Type B pancreatic cell (in vitro differentiated cells): ENCODE measurements at places on chromosomes 3 and 15. TPM values are rescaled to one million over a fixed set of nuclear protein-coding genes. Genes with fewer than 3 reads are reported as not detected.

Gene IMPG2
- 0.43 and 0.53 TPM in 2 replicates for total RNA-seq

GRCh38 chr15:39948817-39949216 is 14.9 kb downstream of the EIF2AK4 start:
- no peak for DNase-seq
- H3K4me3 ChIP-seq, result no peak overlapping the region
- no peaks in the 10 kb centered on the region for H3K27me3 ChIP-seq
- peaks cover 11% of the 10 kb centered on the region for H3K4me1 ChIP-seq

DNA sequence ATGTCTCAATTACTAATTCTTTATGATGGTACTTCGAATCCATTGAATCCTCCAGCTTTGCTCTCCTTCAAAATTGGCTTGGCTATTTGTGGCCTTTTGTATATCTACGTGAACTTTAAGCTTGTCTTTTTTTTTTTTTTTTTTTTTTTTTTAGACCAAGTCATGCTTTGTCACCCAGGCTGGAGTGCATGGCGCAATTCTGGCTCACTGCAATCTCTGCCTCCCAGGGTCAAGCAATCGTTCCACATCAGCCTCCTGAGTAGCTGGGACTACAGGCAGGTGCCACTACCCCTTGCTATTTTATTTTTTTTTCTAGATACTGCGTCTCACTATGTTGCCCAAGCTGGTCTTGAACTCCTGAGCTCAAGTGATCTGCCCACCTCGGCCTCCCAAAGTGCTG is 7.7 kb upstream of the DIPK2A start:
- H3K36me3 ChIP-seq, result no peaks in the 10 kb centered on the region
- no peaks in the 10 kb centered on the region for H3K4me1 ChIP-seq
- no peak overlapping the region for H3K4me3 ChIP-seq
- no peak for DNase-seq
- H3K27ac ChIP-seq, result no peak overlapping the region

- H3K27me3 ChIP-seq, result peaks cover 19% of the 10 kb centered on the region
- H3K4me1 ChIP-seq, result peaks cover 21% of the 10 kb centered on the region
- H3K27ac ChIP-seq, result no peak overlapping the region
- DNase-seq, result no peak
- H3K4me3 ChIP-seq, result no peak overlapping the region
- H3K36me3 ChIP-seq, result no peaks in the 10 kb centered on the region
These were observed 105.7 kb downstream of the LRTM1 start for GRCh38 chr3:54822206-54822605.

Gene LIPH
- 5.3 and 8.4 TPM in 2 replicates for total RNA-seq

Gene TMEM42
- 10.3 and 16.1 TPM in 2 replicates for total RNA-seq

Gene ACOX2
- 5.6 and 6.9 TPM in 2 replicates for total RNA-seq

DNA sequence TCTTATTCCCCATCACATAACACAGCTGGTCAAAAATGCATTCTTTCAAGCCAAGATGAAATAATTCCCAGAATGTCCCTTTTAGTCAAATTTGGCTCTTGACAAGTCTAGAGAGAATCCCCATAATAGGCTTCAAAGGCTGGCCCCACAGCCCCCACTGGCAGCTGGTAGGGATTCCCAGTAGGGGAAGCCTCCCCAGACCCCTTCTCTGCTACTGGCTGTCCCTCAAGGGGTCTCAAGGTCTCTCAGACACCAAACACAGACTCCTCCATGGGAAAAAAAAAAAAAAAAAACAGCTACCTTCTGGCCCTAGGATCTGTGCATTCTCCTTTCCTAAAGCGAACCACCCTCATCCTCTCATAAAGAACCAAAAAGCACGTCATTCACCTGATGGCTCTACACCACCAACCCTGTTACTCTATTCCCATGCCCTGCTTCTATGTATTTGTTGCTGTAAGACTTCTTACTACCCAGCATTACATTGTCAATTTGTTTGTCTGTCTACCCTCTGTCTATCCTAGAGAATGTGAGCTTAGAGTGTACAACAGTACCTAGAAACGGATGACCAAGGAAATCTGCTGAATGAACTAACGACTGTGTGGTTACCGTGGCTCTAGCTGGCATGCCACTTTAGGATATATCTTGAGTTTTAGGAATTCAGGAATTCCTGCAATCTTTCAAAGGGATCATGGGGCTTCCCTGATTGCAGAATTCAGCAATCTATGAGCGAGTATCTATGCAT is 164.1 kb upstream of the NSMCE3 start:
- no peaks in the 10 kb centered on the region for H3K36me3 ChIP-seq
- peaks cover 20% of the 10 kb centered on the region for H3K4me1 ChIP-seq
- no peak overlapping the region for H3K27ac ChIP-seq
- no peak for DNase-seq
